ENCODE measurements at places on chromosomes 6 and 20. TPM values are rescaled to one million over a fixed set of nuclear protein-coding genes. Genes with fewer than 3 reads are reported as not detected.

Gene SNAP25
- total RNA-seq = 2,556 TPM

Gene PROKR2
- total RNA-seq = 1.5 TPM

Gene LTB
- total RNA-seq = 0.49 TPM

GRCh38 chr20:11098888-11099287 is 425.1 kb upstream of the JAG1 start:
- no peak for DNase-seq

DNA sequence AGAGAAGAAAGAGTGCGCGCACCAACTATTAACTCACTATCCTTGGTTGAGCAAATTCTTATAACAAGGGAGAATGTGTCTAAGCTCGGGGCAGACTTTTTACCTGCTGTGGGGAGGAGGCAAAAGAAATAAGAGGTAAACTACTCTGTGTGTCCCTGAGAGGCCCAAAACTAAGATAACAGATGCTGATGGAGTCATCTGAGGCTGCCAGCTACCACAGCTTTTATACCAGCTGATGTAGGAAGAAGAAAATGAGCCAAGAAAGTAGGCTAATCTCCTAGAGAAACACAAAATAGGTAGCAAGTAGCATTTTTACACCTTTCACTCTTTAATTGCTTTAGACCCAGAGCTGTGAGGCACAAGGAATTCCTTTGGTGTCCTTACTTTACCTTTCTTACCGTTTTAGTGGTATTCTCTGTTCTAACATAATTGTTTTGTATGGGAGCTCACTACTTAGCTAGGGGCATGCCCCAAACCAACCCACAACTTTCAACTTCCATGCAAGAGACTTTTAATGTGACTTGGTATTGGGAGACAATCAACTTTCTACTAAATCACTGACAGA is 27.8 kb upstream of the PIM1 start:
- no peak for DNase-seq

DNA sequence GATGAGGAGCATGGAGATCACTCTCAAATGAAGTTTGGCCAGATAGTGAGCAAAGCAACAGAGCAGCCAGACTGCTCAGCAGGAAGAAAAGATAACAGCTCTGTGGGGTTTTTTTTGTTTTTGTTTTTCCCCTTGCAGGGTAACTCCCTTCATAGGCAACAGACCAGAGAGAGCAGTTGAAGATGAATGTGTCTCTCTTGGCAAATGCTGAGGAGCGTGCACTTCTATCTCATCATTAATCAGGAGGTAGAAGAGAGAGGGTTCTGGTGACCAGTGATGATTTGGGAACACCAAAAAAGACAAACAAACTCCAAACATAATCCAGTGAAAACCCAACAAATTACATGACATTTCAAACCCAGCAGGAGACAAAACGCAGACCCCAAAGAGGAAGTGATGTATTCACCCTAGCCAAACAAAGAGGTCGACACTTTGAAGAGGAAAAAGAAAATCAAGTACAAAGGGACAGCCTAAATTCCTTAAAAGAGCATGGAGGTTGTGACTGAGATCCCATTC is 66.2 kb upstream of the RREB1 start:
- DNase-seq = no peak

- no peak for DNase-seq
Measured at GRCh38 chr20:18314786-18315406, 26.6 kb downstream of the ZNF133 start.

DNA sequence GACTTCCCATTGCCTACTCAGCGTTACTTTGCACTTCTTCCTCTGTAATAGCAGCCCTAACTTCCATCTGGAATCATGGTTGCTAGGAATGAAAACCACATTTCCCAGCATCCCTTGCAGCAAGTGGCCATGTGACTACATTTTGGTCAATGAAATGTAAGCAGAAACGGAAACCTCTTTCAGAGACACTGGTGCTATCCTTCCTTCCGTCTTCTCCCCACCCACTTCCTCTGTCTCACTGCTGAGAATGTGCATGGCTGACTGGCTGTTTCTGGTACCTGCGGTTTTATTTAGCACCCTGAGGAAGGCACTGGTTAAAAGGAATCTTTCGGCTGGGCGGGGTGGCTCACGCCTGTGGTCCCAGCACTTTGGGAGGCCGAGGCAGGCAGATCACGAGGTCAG is 107.4 kb downstream of the SCML4 start:
- no peak for DNase-seq

DNA sequence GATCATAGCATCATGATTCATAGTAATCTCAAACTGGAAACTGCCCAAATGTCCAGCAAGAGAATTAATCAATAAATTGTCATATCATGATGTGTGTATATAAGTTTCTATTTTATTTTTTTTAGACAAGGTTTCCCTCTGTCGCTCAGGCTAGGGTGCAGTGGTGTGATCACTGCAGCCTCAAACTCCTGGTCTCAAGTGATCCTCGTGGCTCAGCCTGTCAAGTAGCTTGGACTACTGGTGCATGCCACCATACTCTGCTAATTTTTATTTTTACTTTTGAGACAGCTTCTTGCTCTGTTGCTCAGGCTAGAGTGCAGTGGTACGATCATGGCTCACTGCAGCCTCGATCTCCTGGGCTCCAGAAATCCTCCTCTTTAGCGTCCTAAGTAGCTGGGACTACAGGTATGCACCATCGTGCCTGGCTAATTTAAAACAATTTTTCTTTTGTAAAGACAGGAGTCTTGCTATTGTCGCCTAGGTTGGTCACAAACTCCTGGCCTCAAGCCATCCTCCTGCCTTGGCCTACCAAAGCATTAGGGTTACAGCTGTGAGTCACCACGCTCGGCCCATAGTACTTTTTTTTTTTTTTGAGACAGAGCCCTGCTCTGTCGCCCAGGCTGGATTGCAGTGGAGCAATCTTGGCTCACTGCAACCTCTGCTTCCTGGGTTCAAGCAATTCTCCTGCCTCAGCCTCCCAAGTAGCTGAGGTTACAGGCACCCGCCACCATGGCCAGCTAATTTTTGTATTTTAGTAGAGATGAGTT is 8.7 kb upstream of the ATRN start:
- no peak for DNase-seq

DNA sequence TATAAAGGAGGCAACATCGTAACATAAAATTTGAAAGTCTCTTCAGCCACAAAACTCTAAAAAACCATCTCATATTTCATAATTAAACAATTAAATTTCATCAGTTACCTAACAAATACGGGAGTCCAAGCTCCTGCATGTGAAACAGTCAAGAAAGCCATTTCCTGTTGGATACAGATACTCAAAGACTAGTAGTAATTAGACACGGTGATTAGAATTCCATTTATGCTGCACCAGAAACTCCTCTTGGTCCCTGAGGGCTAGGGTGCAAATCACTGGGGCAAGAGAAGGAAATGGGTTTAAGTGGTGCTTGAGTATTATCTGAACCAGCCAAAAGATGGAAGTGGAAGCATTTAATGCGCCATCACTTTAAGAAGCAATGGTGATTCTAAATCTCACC is 27.4 kb downstream of the TRAM2 start:
- DNase-seq = no peak

DNA sequence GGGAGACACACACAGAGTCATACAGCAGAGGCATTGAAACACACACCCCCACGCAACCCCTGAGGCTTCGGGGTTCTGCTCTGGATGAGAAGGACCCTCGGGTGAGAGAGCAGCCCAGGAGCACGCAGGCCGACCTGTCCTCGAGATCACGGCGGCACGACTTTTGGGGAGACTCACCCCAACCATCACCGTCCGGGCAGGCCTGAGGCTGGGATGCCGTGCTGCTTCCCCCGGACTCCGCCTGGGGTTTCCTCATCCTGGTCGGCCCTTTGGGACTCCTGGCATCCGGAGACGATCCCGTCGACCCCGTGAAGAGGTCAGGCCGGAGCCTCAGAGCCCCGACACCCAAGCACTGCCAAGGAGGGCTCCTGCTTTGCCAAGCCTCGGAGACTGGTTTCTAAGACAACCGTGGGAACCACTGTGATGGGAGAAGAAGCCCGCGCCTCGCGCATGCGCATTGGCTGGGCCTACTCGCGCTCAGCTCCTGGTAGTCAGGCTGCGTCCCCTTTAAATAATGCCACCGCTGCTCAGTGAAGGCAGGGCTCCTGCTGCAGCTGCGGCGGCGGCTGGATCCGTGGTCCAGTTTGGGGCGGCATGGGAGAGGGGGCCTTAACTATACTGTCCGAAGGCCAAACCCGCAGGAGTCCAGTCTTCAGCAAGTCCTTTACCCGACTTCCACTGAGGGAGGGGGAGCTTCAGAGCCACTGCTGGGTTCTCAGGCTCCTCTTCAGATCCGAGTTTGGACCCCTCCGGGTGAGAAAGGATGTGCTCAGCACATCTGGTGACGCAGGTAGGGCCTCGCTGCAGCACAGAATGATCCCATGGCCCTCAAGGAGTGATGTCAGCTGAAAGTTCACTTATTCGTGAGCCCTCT is 171.4 kb upstream of the ZNF337 start:
- peak; percentile 89 for DNase-seq

DNA sequence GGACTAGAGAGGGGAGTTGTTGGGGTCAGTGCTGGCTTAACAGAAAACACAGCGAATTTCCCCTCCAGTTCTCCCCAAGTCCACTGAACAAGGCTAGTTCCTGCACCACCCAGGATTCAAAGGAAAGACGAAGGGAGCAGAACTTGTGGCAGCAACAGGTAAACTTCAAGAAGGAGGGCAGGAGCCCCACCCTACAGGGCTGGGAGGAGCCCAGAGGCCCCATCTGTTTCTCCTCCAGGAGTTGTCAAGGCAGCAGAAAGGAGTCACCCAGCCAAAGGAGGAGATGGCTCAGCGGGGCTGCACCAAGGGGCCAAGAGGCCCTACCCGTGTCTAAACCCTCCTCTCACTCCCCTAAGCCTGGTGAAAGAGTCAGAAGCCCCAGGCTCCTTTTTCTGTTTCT is 1.7 kb downstream of the SAPCD1 start:
- no peak for DNase-seq

- DNase-seq = no peak
Measured at GRCh38 chr6:66478705-66479104, 771.7 kb upstream of the EYS start.

DNA sequence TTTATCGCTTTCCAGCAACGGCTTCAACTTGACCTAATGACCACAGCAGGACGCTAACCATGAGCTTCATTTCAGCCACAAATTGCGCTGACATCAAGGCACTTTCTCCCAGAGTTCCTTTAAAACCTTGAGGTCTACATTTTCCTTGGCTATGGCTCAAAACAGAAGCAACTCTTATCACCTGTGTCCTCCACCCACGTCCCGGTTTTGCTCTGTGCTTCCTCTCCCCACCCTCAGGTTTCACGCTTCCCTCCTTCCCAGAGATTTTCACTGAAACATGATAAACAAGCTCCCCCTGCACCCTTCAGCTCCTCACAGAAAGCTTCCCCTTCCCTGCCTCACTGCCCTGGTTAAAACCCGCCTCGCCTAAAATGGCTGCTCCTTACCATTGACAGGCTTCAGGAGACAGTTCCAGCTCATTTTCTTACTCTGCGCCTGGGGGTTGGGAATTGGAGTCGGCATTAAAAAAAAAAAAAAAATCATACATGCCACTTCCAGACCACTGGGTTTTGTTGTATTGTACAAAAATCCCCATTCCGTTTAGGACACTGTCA is 229.5 kb downstream of the UBE3D start:
- DNase-seq = no peak

- DNase-seq = no peak
Measured at GRCh38 chr6:158257781-158258180, 54.5 kb upstream of the TULP4 start.

DNA sequence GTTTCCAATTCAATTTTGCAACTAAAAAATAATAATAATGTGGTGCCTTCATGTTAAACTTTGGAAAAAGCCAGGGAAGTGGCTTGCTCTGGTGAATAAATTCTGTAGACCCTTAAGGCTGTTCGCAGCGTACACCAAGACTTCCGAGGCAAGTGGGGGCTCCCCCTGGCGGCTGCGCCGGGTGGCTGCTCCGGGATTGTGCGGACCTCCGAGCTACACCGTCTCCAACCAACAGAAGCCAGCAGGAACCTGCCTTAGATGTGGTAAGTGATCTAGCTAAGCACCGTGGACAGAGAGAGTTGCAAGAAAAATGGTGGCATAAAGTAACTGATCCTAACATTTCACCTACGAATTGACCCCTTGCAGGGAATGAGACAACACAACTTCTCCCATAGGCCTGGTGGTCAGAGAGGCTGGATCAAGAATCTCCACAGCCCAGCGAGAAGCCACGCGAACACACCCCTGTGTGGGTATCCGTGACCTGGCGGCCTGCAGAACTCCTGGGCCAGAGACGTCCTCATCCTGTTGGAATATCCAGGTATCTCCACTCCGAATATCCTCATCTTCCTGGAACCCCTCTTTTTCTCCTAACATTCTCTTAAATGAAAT is 69.6 kb downstream of the TBXT start:
- peak; percentile 78 for DNase-seq

- DNase-seq = no peak
Measured at GRCh38 chr20:57592263-57593092, 27.7 kb downstream of the ZBP1 start.

DNA sequence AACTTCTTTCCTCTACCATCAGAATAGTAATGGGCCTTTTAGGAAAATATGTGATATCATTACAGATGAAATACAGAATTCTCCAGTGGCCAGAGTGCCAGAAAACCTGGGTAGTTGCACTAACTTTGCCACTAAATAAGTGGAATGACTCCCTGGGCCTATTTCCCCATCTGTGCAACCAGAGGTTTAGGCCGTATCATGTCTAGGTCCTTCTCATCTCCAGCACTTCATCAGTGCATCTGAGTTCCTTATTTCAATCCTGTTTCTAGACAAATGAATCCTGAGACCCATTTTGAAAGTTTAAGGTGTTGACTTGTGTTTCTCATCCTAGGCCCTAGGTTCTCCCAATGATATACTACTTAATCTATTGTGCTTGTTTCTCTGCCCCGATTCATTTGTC is 236.2 kb downstream of the CD83 start:
- no peak for DNase-seq

GRCh38 chr20:23363257-23363649 is 1.3 kb downstream of the GZF1 start:
- no peak for DNase-seq

DNA sequence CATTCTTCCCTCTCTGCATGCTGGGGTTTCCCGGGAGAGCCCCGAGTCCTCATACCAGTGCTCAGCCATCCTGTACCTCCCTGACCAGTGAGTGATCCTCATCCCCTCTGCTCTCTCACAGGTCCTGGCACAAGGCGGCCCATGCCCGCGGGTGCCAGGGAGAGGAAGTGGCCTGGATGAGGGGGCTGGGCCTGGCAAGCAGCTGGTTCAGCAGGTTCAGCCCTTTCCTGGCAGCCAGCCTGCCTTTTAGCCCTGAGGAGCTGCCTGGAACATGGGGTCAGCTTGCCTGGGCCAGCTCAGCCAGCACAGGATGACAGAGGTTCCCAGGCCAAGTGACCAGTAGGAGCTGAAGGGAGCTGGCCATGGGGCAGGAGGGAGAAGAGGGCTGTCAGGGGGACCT is 10.9 kb downstream of the MOCS1 start:
- no peak for DNase-seq

- no peak for DNase-seq
Measured at GRCh38 chr20:39479196-39479810, 517.2 kb downstream of the DHX35 start.

GRCh38 chr6:129321303-129321702 is 388.7 kb downstream of the ARHGAP18 start:
- no peak for DNase-seq
